ENCODE measurements at places on chromosomes 12 and 14.

DNA sequence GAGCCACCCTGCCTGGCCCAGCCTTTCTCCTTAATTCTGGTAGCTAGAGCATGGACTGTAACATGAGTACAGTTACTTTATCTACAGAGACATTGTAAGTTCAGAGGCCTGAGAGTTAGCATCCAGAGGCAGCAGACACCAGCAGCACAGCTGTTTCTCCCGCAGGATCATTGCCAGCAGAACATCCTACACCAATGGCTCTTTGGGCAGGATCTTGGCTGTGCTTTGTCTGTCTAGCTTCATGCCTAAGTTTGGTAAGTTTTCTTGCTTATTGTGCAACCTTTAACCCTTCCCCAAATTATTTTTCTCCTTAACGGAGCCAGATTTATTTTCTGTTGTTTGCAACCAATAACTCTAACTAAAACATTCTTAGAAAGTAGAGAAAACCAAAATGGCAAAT lies 21.6 kb downstream of the C12orf71 start:
- no peak for DNase-seq

GRCh38 chr12:108525681-108526080 lies 10.6 kb downstream of the FICD start:
- no peak for DNase-seq

DNA sequence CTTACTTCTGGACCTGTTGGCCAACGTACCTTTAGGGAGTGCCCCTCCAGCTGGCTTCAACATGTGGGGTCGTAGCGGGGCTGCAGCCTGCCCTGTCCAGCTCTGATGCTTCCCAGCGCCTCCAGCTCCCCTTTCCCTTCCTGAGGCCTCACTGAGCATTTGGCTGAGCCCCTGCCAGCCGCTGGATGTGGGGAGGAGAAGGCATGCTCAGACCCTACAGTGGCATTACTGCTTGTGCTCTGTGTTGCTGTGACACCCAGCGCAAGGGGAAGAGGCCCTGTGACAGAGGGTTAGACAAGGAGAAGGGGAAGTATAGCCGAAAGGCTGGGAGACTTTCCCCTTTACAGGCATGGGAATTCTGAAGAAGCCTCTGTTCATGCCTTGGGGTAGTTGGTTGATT lies 145.9 kb downstream of the PRKCH start:
- no peak for DNase-seq

DNA sequence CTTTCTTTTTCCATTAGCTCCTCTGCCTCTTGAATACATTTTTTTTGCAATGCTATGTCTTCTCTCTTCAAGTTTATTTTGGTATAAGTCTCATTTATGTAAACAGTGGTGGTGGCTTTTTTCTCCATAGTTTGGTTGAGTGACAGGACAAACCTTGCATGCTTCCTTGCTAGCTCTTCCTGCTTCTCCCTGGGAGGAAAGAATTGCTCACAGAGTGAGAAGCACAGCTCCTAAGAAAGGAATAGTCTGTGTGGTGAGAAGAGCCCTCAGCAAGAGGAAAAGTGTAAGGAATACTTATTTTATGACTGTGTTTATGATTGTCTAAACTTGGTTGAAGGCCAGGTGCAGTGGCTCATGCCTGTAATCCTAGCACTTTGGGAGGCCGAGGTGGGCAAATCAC lies 11.5 kb downstream of the CCDC175 start:
- DNase-seq = no peak

DNA sequence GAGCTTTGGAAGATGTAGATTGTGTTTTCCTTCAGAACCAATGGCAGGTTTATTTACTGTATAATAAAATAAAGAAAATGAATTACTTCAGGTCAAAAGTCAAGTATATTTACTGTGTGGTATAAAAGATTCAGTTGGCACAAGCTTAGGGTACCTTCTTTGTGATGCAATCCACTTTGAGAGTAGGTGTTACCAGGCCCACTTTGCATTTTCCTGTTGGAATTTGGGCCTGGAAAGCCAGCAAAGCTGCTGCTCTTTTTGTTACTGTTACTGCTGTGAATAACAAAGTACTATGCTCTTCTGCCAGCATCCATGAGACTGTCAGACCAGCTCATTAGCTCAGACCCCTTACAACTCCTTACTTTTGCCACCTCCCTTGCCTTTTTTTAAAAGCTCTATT lies 649.0 kb upstream of the SEL1L start:
- no peak for DNase-seq

All from BE2C (cell line).